Stimulated activated CD4-positive, alpha-beta T cell treated with anti-CD3 and anti-CD28 coated beads, Interleukin-4, amount 100 ng/mL, for 48 hours (primary cell): ENCODE measurements at places on chromosomes 11 and 22.

DNA sequence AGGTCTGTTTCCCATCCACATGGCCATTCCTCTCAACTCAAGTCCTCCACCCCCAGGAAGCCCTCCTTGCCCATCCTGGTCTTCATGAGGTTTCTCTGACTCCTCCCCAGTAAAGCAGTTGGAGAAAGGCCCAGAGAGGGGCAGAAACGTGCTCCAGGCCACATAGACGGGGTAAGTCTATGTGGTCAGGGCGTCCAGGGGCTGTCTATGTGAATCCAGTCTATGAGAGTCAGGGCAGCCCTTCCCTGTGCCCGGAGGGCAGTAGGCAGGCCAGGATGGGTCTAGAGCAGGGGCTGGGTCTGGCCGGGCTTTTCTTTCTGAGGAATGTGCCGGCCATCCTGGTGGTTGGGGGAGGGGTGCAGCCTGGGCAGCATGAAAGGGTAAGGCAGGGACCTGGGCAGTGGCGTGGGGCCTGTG, 11.7 kb downstream of the GUCD1 start:
- DNase-seq: no peak

DNA sequence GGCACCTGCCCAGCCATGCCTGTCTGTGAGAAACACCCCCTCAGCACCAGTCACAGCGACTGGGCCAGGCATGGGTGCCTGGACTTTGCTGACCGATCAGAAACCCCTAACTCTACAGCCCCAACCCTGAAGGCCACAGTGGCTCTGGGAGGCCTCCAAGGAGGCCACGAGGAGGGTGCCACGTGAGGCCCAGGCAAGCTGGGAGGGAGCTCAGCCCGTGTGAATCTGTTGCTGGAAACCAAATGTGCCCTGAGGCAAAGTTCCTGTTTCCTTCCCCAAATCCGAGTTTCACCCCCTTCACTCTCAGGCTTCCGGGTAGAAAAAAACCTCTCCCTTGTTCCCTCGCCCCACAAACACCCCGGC, 1.3 kb downstream of the UNC93B1 start:
- no peak for DNase-seq

DNA sequence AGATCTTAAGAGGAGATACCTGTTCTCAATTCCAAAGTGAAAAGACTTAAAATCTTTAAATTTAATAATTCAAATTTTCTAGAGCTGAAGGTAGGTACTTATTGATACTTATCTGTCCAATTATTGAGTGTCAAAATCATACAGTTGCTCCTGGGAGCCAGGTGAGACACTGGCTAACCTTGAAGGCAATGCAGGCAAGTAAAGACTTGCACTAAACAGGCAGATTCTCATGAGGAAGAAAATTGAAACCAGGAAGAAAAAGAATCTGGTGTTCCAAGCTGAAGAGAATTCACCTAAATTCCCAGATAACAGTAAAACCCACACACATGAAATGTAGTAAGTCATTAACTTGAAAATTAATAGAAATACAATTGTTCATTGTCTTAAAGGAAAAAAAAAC, 30.3 kb downstream of the VSIG10L2 start:
- no peak for DNase-seq

GRCh38 chr11:15816260-15816871, 540.0 kb downstream of the SOX6 start:
- DNase-seq: no peak

- no peak for DNase-seq
Measured at GRCh38 chr11:94297985-94298576, 6.3 kb upstream of the IZUMO1R start.

DNA sequence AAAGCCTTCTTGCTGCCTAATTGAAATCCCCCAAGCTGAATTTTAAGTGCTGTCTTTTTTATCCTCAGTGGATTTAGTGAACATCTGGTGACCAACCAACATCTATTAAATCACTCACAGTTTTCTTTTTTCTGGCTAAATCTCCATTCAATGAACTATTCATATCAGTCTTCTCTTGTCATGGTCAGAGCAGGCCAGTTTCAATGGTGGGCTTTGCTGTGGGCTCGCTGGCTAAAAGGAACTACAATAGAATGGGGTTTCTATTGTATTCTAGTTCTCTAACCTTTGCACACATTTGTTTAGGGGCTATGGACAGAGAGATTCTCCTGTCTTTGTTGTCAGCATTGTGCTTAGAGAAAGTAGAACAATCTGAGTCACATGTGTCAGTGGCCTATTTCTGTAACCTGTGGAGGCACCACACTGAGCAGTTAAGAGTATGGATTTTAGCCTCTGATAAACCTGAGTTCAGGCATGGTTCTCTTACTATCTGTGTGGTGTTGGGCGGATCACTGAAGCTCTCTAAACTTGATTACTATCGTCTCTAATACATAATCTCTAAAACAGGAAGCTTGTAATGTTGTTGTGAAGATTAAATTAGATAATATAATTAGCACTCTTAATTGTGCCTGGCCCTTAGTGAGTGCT, 94.2 kb upstream of the CADM1 start:
- DNase-seq: no peak

GRCh38 chr11:119983240-119983732, 154.6 kb downstream of the TRIM29 start:
- no peak for DNase-seq

DNA sequence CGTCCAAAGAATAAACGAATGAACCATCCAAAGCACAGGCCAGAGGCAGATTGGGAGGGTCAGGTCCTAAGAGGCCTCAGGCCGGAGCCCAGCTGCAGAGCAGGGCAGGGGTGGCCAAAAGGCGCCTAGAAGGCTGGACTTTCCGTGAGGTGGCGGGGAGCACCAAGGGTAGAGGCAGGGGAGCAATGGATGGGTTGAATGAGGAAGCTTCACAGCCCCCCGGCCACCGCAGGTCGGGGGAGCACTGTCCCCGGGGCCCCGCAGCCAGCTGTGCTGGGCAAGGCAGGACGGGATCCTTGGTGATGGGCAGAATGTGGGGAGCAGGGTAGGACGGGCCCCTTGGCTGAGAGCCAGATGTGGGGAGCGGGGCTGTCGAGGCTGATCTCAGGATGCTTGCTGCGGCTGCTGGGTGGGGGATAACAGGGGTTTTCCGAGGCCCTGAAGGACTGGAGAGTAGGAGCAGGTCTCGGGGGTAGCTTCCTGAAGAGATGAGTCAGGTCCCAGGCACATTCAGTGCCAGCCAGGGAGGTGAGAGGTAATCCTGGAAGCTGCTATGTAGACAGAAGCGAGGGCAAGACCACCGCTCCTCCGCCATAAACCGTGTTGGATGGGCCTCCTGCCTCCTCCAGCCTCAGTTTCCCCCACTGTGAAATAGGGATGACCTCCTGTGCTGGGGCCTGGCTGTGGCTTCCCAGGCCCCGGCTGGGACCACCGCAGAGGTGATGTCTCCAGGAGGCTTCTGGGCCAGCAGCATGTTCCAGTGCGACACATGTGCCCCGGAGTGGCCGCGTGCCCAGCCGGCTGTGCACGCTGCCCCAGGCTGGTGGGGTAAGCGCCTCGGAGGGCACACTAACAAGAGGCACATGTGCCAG, 34.6 kb upstream of the KCNQ1OT1 start:
- DNase-seq: no peak

DNA sequence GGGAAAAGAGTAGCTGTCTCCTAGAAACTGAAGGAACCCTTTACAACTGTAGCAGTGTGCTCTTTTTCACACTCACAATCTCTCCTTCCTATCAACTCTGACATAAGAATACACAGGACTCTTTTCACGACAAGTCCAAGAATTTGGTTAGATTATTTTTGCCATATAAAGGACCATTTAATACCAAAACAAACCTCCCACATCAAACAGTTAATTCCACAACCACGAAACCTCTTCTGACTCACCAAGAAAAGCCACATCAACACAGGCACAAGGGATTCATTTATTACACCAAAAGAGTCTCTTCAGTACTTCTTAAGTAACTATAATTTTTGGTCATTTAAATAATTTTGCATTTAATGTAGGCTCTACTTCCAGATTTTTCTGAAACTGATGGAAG, 222.6 kb upstream of the PITPNB start:
- no peak for DNase-seq

DNA sequence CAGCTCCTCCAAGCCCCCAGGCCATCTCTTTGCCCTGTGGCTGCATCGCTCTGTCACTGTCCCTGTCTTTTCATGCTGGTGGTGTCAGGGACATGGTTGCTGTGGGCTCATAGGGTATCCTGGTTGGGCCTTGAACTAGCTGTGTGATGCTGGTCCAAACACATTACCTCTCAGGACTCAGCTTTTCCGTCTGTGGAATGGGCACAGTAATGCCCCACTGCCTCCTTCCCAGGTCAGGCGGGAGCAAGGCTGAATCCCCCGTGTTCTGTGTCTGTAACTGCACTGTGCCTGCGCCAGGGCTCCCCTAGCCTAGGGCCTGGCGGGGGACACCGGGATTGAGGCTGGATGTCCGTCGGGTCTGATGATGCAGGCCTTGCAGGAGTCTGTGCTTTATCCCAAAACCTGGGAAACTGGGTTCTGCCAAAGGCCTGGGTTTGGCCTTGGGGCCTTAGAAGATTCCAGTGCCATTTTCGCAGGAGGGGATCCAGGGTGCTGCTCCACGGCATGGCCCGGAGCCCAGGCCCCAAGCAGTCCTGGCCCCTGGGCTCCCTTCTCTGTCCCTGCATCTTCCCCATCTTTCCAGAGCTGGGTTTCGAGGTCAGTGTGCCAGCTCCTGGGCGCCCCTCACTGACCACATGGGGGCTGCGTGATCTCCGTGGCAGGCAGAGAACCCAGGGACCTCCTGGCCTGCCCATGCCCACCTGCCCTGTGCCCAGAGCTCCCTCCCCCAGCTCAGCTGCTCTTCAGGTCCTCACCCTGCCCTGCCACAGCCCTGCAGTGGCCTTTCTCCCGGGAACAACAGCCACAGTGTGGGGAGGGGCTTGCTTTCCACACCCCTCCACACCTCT, 32.7 kb upstream of the CELSR1 start:
- DNase-seq: no peak

DNA sequence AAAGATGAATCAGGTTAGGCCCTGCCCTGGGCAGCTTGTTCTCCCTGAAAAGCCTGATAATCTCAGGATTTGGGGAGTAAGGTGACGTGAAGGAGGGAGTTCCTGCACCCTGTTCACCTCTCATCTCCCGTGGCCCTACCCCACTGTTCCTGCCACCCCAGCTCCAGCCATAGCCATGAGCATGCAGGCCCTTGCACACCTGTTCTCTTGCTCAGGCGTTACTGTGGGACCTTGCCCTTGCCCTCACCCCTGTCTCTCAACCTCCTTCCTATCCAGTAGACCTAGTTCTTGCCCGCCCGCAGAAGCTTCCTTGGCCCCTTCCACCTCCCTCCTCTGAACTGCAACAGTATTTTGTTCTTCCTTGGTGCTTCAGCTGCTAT, 15.0 kb downstream of the TSKU start:
- no peak for DNase-seq

GRCh38 chr22:28977060-28977459, 84.6 kb downstream of the C22orf31 start:
- DNase-seq: no peak

GRCh38 chr11:35243774-35244173, 104.8 kb downstream of the CD44 start:
- DNase-seq: no peak

DNA sequence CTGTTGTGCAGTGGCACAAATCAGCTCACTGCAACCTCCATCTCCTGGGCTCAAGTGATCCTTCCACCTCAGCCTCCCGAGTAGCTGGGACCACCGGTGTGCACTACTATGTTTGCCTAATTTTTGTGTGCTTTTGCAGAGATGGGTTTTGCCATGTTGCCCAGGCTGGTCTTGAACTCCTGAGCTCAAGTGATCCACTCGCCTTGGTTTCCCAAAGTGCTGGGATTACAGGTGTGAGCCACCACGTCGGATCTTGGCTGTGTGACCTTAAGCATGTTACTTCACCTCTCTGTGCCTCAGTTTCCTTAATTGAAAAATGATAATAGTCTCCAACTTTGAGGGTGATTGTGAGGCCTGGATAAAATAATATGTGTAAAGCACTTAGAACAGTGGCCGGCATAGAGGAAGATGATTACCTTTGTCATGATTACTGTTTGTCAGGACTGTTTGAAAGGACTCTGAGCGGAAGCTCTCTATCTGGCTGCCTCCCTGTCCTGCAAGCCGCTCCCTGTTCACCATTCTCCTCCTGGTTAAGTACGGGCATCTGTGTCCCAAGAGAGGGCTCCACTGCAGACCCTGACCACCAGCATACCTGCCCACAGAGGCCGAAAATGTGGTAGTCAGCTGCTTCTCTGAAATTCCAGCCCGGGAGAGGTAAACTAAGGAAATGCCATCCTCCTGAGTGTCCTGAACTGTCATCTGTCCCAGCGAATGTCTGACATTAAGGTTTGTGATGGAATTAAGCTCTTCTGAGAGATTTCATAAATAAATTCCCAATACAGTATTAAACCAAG, 73.6 kb downstream of the MICAL2 start:
- no peak for DNase-seq

GRCh38 chr22:17733466-17733865, 40.8 kb downstream of the BID start:
- no peak for DNase-seq

GRCh38 chr11:69831985-69832384, 12.8 kb upstream of the FGF3 start:
- no peak for DNase-seq

DNA sequence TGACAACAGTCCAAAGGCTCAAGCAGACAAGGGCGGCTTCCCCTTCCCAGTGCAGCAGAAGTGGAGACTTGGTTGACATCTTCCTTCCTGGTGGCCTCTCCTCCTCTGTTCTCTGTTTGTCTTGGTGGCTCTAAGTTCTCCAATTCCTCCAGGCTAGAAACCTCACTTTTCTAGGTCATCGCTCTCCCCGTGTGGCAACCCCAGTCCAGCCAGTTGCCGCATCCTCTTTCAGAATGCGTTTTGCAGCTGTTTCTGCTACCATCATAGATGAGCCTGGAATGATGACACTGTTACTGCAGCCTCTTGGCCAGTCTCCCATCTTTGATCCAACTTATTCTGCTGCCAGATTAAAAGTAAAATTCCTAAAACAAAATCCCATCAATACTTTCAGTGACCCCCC, 201.5 kb downstream of the TRIM29 start:
- no peak for DNase-seq

DNA sequence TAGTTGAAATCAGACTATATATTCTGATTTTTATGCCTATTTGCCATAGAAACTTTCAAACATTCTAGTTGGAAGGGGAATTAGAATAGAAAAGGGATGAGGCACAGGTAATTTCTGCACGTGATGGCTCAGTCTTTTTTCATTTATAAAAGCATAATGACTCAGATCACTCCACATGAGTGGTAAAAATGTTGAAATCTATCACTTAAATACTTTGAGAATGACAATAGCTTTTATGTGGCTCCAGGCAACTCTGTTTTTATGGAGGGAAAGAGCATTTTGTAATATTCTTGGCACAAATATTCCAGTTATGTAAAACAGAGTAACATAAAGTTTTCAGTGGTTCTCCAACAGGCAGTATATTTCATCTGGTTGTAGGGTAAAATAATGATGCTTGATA, 5.9 kb upstream of the MMP3 start:
- DNase-seq: no peak

GRCh38 chr11:121372671-121373429, 79.3 kb upstream of the SORL1 start:
- DNase-seq: no peak

- no peak for DNase-seq
Measured at GRCh38 chr22:45881524-45881875, 95.5 kb downstream of the WNT7B start.

GRCh38 chr22:46626911-46627805, 7.0 kb downstream of the GRAMD4 start:
- no peak for DNase-seq
